Kidney (tissue), 22 donors: ENCODE measurements at places on chromosomes 7 and 10. TPM values are rescaled to one million over a fixed set of nuclear protein-coding genes. Genes with fewer than 3 reads are reported as not detected.
A peak's percentile ranks its signal among the peaks of the same experiment; 100 is the strongest.

- DNase-seq = peak; percentile 88
- H3K27ac ChIP-seq = peak overlapping the region; percentile 67
- no peak overlapping the region for H3K4me3 ChIP-seq
- H3K27me3 ChIP-seq = no peaks in the 10 kb centered on the region
- H3K36me3 ChIP-seq = no peaks in the 10 kb centered on the region
Observed at GRCh38 chr10:124560377-124561105, 98.9 kb downstream of the LHPP start.

The LRRC17 gene
- total RNA-seq = 4.0 TPM

The BRI3 gene
- 192 TPM for total RNA-seq

DNA sequence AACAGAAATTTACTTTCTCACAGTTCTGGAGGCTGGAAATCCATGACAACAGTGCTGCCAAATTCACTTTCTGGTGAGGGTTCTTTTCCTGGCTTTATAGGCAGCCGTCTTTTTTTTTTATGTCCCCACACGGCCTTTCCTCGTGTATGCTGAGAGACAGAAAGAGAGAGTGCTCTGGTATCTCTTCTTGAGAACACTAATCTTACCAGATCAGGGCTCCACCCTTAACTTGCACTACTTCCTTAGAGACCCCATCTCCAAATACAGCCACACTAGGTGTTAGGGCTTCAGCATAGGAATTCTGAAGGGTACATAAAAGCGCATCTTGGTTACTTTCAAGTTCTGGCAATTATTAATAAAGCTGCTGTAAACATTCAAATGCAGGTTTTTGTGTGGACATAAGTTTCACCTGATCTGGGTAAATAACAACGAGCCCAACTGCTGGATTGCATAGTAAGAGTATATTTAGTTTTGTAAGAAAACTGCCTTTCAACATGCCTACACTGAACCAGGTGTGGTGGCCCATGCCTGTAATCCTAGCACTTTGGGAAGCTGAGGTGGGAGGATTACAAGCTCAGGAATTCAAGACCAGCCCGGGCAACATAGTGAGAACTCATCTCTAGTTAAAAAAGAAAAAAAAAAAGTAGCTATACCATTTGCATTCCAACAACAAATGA is 8.2 kb upstream of the C1GALT1 start:
- DNase-seq = no peak
- no peak overlapping the region for H3K4me3 ChIP-seq
- H3K36me3 ChIP-seq = no peaks in the 10 kb centered on the region
- no peaks in the 10 kb centered on the region for H3K27me3 ChIP-seq
- H3K4me1 ChIP-seq = no peaks in the 10 kb centered on the region
- H3K27ac ChIP-seq = no peak overlapping the region

- H3K27ac ChIP-seq = no peak overlapping the region
- DNase-seq = peak; percentile 71
- H3K4me1 ChIP-seq = no peaks in the 10 kb centered on the region
Observed at GRCh38 chr7:28754027-28754426, 204.1 kb downstream of the TRIL start.

DNA sequence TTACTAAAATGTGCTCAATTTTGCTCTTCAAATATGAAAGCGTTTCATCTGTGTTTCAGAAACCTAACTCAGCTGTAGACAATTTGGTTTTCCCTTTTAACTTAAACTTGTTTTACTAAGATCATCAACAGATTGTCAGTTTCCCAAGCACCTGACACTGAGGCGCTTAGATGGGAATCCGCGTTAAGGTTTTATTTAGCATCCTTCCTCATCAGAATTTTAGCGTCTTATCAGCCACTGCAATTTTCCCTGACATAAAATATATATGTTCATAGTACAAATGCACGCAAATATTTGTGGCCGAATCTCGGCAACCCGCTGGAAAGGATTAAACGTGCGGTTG is 1.2 kb downstream of the SGCE start:
- no peak overlapping the region for H3K27ac ChIP-seq
- H3K4me1 ChIP-seq = no peaks in the 10 kb centered on the region
- no peak for DNase-seq
- no peaks in the 10 kb centered on the region for H3K27me3 ChIP-seq
- H3K4me3 ChIP-seq = peak overlapping the region; percentile 89
- no peaks in the 10 kb centered on the region for H3K36me3 ChIP-seq

DNA sequence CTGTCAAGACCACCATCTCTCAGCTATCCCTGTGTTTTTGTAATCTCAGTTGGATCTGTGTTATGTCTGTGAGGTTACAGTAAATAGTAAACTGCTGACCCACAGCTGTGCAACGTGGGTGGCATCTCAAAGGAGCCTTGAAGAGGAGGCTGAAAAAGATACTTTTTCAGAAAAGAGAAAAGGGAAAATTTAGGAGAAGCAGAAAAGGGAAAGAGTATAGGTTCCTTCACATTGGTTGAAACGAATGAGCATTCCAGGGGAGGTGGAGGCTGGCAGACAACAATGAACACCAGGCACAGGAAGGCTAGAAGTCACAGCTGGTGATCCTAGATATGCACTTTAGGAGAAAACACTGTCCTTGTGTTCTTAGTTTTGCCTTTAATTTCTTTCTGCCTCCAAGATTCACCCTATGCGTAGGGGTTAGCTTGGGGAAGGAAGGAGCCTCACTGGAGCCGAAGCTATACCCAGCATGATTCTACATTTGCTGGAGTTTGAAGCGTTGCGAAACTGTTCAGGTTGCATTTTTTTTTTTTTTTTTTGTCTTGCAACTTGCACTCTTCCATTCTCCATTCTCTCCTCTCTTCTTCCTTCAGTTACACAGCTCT is 18.3 kb downstream of the CPED1 start:
- H3K27me3 ChIP-seq = no peaks in the 10 kb centered on the region
- H3K36me3 ChIP-seq = no peaks in the 10 kb centered on the region
- H3K4me3 ChIP-seq = no peak overlapping the region

DNA sequence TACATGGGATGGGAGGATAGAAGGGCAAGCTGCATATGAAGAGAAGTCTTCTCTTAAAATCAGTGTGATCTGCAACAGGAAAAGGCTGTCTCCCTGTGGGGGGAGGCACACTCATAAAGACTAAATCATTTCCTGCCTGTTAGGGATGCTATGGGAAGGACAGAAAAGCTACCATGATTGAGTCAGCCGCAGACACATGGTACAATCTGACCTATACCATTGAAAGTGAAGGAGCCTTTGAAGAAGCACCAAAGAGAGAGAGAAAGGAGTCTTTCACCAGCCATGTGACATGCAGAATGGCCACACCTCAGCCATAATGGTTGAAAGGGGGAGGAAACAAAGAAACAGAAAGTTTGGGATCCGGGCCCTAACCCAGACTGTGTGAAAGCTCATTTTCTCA is 29.1 kb downstream of the NUDCD3 start:
- DNase-seq = no peak
- H3K27ac ChIP-seq = no peak overlapping the region
- no peaks in the 10 kb centered on the region for H3K36me3 ChIP-seq
- H3K4me3 ChIP-seq = no peak overlapping the region
- H3K4me1 ChIP-seq = peaks cover 13% of the 10 kb centered on the region

GRCh38 chr10:130010653-130011052 is 46.6 kb upstream of the EBF3 start:
- DNase-seq = no peak
- no peaks in the 10 kb centered on the region for H3K27me3 ChIP-seq
- no peaks in the 10 kb centered on the region for H3K4me1 ChIP-seq

The ACTA2 gene
- total RNA-seq = 471 TPM

DNA sequence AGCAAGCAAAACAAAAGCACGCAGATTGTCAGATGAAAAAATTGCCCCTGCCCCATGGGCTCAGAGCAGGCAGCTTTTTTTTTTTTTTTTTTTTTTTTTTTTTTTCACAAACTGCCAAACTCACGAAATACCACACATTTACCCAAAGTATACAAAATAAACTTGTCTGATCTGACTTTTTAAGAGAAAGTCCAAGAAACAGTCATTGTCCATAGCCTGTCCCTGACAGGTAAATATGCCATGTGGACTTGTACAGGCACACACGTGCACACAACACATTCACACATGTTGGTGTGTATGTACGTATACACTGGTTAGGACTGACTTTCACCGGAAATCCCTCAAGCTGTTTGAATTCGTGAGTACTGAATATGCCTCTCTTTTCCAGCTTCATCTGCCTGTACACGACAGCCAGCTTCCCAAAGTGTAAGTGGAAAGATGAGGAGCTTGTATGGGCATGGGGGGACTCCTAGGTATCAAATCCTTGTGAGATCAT is 929 bp upstream of the HGF start:
- no peaks in the 10 kb centered on the region for H3K36me3 ChIP-seq
- no peak overlapping the region for H3K27ac ChIP-seq
- no peak overlapping the region for H3K4me3 ChIP-seq
- DNase-seq = no peak
- no peaks in the 10 kb centered on the region for H3K27me3 ChIP-seq
- H3K4me1 ChIP-seq = no peaks in the 10 kb centered on the region

The EIF3A gene
- total RNA-seq = 95.6 TPM

The PON1 gene
- total RNA-seq = not detected

GRCh38 chr10:96690755-96691730 is 29.3 kb downstream of the PIK3AP1 start:
- no peak overlapping the region for H3K4me3 ChIP-seq
- H3K27ac ChIP-seq = no peak overlapping the region
- no peaks in the 10 kb centered on the region for H3K27me3 ChIP-seq
- H3K4me1 ChIP-seq = no peaks in the 10 kb centered on the region
- no peaks in the 10 kb centered on the region for H3K36me3 ChIP-seq

The HOXA11 gene
- total RNA-seq = 5.2 TPM

The CAMK2B gene
- total RNA-seq = 1.1 TPM

The UCN3 gene
- total RNA-seq = not detected

GRCh38 chr7:92698237-92698841 is 108.1 kb upstream of the FAM133B start:
- H3K4me1 ChIP-seq = peaks cover 8% of the 10 kb centered on the region
- DNase-seq = peak; percentile 91
- no peaks in the 10 kb centered on the region for H3K27me3 ChIP-seq
- H3K36me3 ChIP-seq = no peaks in the 10 kb centered on the region
- peak overlapping the region; percentile 63 for H3K27ac ChIP-seq

GRCh38 chr7:108511939-108512338 is 14.0 kb downstream of the PNPLA8 start:
- H3K36me3 ChIP-seq = peaks cover 25% of the 10 kb centered on the region
- DNase-seq = no peak
- H3K27me3 ChIP-seq = no peaks in the 10 kb centered on the region

GRCh38 chr10:98460837-98461499 is 14.2 kb upstream of the HPS1 start:
- H3K27ac ChIP-seq = no peak overlapping the region
- no peaks in the 10 kb centered on the region for H3K27me3 ChIP-seq
- H3K36me3 ChIP-seq = no peaks in the 10 kb centered on the region
- H3K4me3 ChIP-seq = no peak overlapping the region

- no peak overlapping the region for H3K27ac ChIP-seq
- peaks cover 5% of the 10 kb centered on the region for H3K4me1 ChIP-seq
- H3K4me3 ChIP-seq = no peak overlapping the region
- DNase-seq = no peak
- H3K27me3 ChIP-seq = no peaks in the 10 kb centered on the region
- no peaks in the 10 kb centered on the region for H3K36me3 ChIP-seq
Observed at GRCh38 chr10:114470361-114470760, 66.1 kb upstream of the AFAP1L2 start.

- H3K27ac ChIP-seq = no peak overlapping the region
- no peak for DNase-seq
- H3K4me1 ChIP-seq = no peaks in the 10 kb centered on the region
- H3K36me3 ChIP-seq = no peaks in the 10 kb centered on the region
Observed at GRCh38 chr7:125375942-125376341, 446.3 kb upstream of the POT1 start.

- H3K36me3 ChIP-seq = no peaks in the 10 kb centered on the region
- H3K27me3 ChIP-seq = no peaks in the 10 kb centered on the region
- H3K27ac ChIP-seq = no peak overlapping the region
- no peak overlapping the region for H3K4me3 ChIP-seq
- no peaks in the 10 kb centered on the region for H3K4me1 ChIP-seq
Observed at GRCh38 chr10:79936625-79937615, 12.0 kb downstream of the SFTPD start.

DNA sequence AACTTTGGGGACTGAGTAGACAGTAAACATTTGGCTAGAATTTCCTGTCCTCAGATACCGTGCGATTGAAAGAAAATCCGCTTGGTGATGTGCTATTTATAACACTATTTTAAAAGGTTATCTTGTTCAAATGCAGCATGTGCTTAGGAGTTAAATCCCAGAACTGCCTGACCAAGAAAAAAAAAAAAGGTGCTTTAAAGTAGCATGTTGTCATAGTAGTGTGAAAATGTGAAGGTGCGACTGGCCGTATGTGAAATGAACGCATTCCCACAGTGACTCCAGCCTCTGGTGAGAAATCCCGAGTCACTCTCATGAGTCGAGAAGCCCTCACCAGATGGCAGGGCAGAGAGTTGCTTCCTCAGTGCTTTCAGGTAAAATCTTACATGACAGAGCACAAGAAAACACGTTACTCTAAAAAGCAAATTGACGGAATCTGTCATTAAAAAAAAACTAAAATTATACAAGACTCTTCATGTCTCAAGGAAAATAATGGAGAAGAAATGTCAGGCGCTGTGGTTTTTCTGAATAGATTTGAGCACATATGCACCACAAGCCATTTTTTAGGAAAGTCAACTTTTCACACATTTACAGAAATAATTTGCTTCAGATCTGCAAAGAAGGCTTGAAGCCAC is 18.4 kb upstream of the KLF6 start:
- H3K4me3 ChIP-seq = no peak overlapping the region
- H3K27me3 ChIP-seq = no peaks in the 10 kb centered on the region
- peak overlapping the region; percentile 64 for H3K27ac ChIP-seq
- peaks cover 37% of the 10 kb centered on the region for H3K4me1 ChIP-seq

The PRLHR gene
- total RNA-seq = not detected
